NK-92 treated with Interleukin-12 subunit alpha and Interleukin-12 subunit beta, amount 100 ng/mL, for 24 hours (cell line): ENCODE measurements at places on chromosomes 4 and X.

DNA sequence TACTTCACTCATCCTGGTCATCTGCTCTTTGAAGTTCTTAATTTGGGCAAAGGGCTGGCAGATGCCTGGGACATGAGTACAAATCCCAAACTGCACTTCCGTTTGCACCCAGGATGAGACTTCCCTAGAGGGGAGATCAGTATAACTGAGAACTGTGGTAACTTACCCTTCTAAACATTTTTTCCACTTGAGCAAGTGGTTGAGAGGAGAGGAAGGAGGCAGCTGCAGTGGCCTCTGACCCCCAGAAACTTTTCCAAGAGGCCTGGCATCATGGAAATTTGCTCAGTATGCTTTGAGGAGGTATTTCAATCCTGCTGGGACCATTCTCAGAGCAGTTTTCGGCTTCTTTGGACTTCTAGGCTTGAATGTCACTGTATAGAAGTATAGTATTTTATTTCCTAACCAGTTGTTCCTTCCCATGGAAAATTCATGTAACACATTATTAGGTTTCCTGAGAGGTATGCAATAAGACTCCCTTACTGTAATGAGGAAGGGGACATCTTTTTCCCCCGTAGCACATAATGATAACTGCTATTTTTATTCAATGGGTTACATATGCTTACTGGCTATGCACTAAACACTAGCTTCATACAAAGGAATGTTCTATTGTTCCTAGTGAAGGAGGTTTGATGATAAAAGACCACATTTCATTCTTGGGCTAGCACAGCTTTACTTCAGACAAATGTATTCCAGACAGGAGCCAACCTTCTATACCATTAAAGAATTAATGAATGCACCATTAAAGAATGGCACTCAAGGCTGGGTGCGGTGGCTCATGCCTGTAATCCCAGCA is 129.3 kb downstream of the SHROOM3 start:
- no peak for DNase-seq

DNA sequence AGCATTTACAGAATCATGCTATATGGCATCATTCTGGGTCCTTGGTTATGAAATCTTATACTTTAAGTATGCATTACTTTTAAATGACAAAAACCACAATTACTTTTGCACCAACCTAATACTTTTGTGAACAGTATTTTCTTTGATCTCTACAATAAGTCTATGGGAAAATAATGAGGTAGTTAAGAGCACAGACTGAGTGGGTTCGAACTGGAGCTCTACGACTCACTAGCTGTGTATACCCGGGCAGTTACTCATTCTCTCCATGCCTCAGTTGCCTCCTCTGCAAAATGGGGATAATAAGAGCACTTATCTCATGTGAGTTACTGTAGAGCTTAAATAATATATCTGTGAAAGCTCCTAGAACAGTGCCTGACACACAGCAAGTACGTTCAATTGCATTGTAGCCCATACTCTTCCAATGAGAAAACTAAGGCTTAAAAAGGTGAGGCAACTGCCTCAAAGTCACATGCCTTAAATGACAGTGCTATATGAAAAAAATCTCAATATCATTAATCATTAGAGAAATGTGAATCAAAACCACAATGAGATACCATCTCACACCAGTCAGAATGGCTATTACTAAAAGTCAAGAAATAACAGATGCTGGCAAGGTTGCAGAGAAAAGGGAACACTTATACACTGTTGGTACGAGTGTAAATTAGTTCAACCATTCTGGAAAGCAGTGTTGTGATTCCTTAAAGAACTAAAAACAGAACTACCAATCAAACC is 151.5 kb downstream of the CHIC2 start:
- no peak for DNase-seq

- DNase-seq: no peak
Measured at GRCh38 chrX:139194571-139195280, 335.8 kb upstream of the F9 start.

GRCh38 chr4:29013341-29013740 is 1706.8 kb upstream of the PCDH7 start:
- DNase-seq: no peak

GRCh38 chr4:1326751-1327525 is 20.1 kb upstream of the UVSSA start:
- no peak for DNase-seq

DNA sequence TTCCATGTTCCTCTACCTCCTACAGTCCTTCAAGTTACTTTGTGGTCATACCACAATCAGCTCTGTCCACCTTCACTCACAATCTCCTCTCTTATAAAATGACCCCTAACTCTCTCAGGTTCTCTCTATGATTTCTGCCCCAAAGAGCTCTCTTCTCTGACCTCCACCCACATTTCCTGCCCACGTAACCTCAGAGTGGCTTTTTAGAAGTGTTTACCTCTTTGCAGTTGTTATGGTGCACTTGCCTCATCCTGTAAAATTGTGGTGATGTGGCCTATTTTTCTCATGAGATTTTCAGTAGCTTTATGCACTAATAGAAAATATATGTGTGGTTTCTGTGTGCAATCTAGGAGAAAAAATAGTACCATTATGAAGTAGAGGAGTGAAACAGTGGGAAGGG is 215.8 kb downstream of the PACRGL start:
- DNase-seq: no peak

- DNase-seq: no peak
Measured at GRCh38 chr4:138665851-138666250, 349.7 kb upstream of the NOCT start.

DNA sequence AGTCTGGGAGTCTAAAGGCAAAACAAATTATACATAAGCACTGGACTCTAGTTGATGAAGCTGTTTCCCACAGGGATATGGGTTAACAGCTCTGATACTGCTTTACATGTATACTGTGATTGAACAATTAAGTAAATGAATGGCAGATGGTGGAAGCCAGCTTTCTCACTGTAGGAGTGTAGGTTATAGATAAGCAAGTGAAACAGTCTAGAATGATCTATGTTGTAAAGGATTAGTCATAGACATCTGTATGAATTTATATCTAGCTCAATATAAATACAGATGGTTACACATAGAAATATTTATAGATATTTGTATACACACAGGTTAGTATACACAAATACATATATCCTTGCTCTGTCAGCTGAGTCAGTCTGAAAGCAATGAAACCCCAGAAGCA is 276.1 kb downstream of the PPARGC1A start:
- no peak for DNase-seq

DNA sequence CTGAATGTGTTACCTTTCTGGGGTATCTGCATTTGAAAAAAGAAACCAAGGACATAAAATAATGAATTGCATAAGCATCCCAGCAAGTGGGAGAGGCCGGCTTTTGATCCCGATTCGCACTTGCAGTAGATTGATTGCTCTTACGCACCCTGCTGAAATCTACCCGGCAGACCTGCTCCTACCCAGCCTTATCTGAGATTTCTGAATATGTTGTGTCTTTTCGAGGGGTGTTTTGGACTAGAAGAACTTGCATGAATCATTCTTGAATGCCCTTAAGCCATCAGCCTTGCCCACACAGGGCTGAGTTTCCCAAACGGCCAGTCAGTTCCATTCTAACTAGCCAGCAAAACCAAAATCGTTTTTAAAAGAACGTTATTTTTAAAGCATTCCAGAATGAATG is 174.4 kb upstream of the BCOR start:
- DNase-seq: no peak

DNA sequence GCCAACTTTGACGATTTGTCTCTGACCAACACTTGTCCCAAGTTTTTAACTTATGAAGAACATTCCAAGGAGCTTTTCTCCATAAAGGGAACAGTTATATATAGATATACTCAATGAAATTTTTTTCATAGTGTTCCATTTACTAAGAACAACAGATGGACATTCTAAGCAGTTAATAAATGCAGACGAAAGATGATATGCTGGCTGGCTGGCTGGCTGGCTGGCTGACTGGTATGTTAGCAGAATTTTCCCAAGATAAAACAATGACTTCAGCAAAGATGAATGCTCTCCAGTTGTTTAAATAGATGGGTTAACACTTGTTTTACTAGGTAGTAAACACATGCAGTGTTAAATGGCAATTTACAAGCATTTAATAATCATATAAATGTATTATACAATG is 62.2 kb downstream of the SPANXN3 start:
- no peak for DNase-seq

- DNase-seq: no peak
Measured at GRCh38 chrX:24243692-24244091, 70.2 kb downstream of the SUPT20HL2 start.

DNA sequence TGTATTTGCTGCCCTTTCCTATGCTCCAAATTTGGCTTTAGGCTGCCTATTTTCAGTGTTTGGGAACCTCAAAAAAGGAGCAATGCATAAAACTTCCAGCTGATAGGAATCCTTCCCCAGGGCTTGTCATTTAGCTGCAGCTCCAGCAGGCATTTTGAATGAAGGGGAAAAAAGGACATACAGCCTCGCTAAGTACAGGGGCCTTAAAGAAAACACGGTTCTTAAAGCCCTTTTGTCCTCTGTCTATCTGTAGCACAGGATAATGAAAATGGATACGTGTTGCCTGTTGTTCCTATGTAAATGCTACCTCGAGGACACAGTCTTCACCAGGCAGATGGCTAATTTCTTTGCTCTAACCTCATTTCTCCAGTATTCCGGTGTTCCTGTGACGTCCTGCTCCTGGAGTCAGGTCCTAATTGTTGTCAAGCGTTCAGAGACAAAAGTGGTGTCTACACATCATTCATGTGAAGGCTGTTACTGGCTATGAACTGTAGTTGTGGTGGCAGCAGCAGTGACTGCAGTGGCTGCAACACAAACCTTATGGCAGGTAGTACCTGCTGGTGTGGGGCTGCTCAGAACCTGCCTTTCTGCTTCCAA is 117.4 kb downstream of the MGST2 start:
- DNase-seq: no peak

- no peak for DNase-seq
Measured at GRCh38 chr4:173432430-173432829, 33.5 kb upstream of the SCRG1 start.

DNA sequence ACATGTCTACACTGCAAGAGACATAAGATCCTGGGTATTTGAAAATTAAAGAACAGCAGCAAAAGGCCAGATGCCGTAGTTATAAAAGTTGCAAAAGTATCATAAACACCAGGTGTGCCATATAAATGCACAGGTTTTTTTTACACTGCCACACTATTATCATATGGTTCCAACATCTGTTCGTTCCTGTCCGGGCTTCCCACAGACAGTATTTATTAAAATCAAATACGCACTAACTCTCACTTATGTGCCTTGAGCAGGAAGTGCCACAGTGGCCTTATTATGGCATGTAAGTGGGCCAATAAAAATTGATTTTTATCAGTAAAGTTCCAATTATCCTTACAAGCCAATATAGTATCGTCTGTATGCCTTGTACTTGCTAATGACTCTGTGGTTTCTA is 873.2 kb downstream of the RPA4 start:
- DNase-seq: no peak

- no peak for DNase-seq
Measured at GRCh38 chr4:3440979-3441500, 728 bp upstream of the HGFAC start.

DNA sequence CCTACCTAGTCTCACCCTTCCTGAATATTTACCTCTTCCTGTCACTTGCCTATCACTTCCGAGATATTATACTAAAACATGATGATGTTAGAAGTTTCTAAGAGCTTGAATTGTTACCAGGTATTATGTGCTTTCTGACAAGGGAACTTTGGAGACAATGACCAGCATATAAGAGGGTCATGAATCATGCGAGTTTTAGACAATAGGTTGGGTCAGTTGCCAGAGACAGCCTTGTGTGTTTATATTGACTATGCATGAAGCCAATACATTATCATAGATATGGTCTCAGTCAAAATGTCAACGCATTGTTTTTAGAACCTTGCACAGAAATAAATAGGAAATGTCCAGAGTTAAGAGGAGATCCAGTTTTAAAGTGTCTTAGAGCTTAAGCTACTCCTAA is 116.8 kb downstream of the KLHL4 start:
- no peak for DNase-seq

DNA sequence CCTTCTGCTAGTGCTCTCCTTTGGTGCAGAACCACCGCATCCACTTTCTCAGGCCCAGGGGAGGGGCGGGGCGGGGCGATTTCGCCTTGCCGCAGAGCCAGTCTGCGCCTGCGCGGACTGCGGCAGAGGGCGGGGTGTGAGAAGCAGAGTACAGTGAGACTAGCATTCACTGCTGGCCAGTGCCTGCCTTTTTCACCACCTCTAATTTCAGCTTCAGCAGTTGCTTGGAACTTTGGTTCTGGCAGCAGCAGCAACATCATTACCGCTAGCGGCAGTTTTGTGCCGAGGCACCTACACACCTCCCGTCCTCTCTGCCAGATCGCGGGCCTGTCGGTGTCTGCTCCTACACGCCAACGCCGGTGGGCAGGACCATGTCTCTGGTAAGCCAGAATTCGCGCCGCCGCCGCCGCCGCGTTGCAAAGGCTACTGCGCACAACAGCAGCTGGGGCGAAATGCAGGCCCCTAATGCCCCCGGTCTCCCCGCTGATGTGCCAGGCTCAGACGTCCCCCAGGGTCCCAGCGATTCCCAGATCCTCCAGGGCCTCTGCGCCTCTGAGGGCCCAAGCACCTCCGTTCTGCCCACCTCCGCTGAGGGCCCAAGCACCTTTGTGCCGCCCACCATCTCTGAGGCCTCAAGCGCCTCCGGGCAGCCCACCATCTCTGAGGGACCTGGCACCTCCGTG is at the start of gene MAGEE1:
MAGEE1 (plus strand) TSS at position 151 of the 683 bp plus-strand sequence; CDS start at position 372, 221 bp downstream.
- no peak for DNase-seq

GRCh38 chrX:41837270-41837944 is 85.9 kb downstream of the CASK start:
- DNase-seq: no peak

GRCh38 chr4:20086067-20086798 is 165.5 kb upstream of the SLIT2 start:
- DNase-seq: no peak

DNA sequence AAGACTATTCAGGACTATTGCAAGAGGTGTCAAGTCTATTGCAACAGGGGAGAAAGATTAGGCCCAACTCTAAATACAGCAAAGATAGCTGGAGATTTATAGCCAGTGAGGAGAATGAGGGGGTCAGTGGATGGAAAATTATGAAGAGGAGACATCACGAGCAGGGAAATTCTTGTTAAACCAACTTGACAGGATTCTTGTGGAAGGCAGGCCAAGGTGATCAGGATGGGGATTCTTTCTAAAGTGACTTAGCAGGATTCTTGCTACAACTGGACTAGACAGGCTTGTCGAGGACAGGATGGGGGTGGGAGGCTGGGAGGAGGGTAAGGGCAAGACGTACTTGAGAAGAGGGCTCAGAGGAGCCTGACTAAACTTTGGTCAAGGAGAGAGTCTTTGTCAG is 89.0 kb downstream of the PHEX start:
- DNase-seq: no peak

DNA sequence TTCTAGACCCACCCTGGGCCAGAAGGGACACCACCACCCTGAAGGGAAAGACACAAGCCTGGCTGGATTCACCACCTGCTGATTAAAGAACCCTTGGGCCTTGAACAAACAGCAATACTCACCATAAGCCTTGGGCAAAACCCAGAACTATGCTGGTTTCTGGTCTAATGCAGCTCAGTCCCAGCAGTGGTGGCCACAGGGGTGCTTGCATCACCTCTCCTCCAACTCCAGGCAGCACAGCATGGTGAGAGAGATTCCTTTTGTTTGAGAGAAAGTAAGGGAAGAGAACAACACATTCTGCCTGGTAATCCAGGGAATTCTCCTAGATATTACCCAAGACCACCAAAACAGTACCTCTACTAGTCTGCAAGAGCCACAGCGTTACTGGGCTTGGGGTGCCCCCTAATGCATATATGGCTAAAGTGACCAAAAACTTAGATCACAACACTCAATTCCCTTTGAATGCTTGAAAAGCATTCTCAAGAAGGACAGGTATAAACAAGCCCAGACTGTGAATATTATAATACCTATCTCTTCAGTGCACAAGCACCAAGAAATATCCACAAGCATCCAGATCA is 25.7 kb downstream of the RNF128 start:
- no peak for DNase-seq
